ENCODE measurements at places on chromosomes 12 and 14. TPM values are rescaled to one million over a fixed set of nuclear protein-coding genes. Genes with fewer than 3 reads are reported as not detected.

GRCh38 chr12:2057041-2057794 is 4.4 kb downstream of the CACNA1C start:
- peak; percentile 7 for DNase-seq

- DNase-seq: no peak
Observed at GRCh38 chr14:77738559-77739250, 22.3 kb downstream of the SNW1 start.

- DNase-seq: no peak
Observed at GRCh38 chr14:48693793-48694192, 892.4 kb downstream of the RPS29 start.

DNA sequence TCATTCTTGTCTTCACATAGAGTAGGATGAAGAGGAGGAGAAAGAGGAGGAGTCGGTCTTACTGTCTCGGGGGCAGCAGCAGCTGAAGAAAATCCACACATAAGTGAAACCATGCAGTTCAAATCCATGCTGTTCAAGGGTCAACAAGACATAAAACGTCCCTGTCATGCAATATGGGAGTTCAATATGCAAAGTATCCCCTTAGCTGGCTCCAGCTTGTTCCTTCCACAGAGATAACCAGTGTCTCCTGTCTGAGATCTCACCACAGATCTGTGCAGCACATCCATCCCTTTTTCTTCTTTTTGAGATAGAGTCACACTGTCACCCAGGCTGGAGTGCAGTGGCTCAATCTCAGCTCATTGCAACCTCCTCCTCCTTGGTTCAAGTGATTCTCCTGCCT is 357.5 kb downstream of the GALC start:
- no peak for DNase-seq

- DNase-seq: no peak
Observed at GRCh38 chr12:95518944-95519343, 32.3 kb downstream of the USP44 start.

GRCh38 chr12:19298836-19299605 is 140.3 kb upstream of the AEBP2 start:
- DNase-seq: no peak

- DNase-seq: no peak
Observed at GRCh38 chr14:85224241-85224640, 305.7 kb upstream of the FLRT2 start.

- DNase-seq: no peak
Observed at GRCh38 chr14:65840118-65840751, 427.7 kb downstream of the FUT8 start.

- DNase-seq: no peak
Observed at GRCh38 chr12:72295744-72296143, 23.6 kb downstream of the TRHDE start.

Gene PLEKHD1
- total RNA-seq: 0.08 TPM

Gene GDF3
- total RNA-seq: not detected

Gene TRHDE
- 1.9 TPM for total RNA-seq

Data from Panc1 (cell line).